ENCODE measurements at places on chromosomes 6 and 20. TPM values are rescaled to one million over a fixed set of nuclear protein-coding genes. Genes with fewer than 3 reads are reported as not detected.

DNA sequence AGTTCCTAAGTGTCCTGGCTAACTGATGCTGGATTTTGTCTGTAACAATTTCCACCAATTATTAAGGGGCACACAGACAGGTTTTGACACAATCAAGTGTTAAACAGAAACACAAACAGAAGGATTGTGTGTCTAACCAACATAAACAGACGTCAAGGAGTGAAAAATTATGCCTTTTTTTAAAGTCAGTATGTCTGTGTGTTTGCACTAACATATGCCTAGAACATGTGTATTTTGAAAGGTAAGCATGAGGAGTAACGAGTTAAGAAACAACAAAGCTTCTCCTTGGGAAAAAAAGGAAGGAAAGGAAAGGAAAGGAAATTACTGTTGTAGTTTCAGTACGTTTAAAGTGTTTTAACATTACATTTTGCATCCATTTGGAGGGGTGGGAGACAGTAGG is 466.3 kb upstream of the ID4 start:
- H3K4me1 ChIP-seq, result no peaks in the 10 kb centered on the region
- no peak overlapping the region for H3K27ac ChIP-seq
- H3K4me3 ChIP-seq, result no peak overlapping the region
- no peaks in the 10 kb centered on the region for H3K27me3 ChIP-seq

DNA sequence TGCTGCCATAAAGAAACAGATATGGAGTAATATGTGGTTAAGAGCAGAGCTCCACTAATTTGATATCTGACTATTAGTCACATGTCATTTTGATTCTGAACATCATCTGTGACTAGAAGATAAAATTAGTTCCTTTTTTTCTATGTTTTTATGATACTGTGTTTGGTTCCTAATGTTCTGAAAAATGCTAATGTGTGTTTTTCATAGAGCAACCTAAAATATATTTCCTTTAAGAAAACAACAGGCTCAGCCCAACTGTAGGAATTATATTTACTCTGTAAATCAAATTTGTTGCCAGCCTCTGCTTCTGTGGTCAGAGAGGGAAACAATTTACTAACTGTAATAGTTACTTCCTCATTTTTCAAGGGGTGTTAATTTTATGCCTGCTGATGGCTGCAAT is 33.3 kb upstream of the TXLNB start:
- H3K4me3 ChIP-seq, result no peak overlapping the region
- H3K27me3 ChIP-seq, result no peaks in the 10 kb centered on the region
- no peak overlapping the region for H3K27ac ChIP-seq
- H3K36me3 ChIP-seq, result no peaks in the 10 kb centered on the region

DNA sequence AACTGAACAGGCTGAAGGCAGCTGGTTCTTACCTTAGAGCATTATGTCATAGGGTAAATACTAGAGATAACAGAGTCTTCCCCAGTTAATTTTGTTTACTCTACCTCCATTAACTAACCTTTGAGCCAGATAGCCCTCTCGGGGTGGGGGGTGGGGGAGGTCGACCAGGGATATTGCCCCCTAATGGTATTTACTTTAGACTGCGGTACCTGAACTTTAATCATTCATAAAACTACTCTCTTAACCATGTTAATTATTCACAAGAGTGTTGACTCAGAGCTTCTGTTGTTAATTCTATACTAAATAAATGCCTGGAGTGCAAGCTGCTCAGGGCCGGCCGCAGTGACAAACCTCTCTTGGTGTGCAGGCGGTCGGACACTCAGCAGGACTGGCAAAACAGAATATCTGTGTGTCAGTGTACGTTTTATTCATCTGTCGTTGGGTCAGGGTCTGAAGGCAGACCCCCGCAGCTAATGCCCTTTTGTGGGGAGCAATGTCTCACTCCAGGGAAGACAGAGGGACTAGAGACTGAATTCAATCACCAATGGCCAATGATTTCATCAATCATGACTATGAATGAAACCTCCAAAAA is 152.4 kb upstream of the COL21A1 start:
- no peak overlapping the region for H3K4me3 ChIP-seq
- no peak for DNase-seq
- no peaks in the 10 kb centered on the region for H3K36me3 ChIP-seq
- no peaks in the 10 kb centered on the region for H3K27me3 ChIP-seq
- peaks cover 15% of the 10 kb centered on the region for H3K4me1 ChIP-seq

GRCh38 chr20:6126846-6127245 is 4.0 kb upstream of the FERMT1 start:
- no peaks in the 10 kb centered on the region for H3K36me3 ChIP-seq
- no peak overlapping the region for H3K4me3 ChIP-seq
- no peak for DNase-seq

GRCh38 chr20:1623501-1624205 is 3.8 kb upstream of the SIRPB1 start:
- no peaks in the 10 kb centered on the region for H3K27me3 ChIP-seq
- no peak overlapping the region for H3K27ac ChIP-seq
- DNase-seq, result no peak
- no peaks in the 10 kb centered on the region for H3K36me3 ChIP-seq
- H3K4me3 ChIP-seq, result no peak overlapping the region

Gene SEC23B
- total RNA-seq, result 49.2 TPM

- no peak overlapping the region for H3K4me3 ChIP-seq
- no peak overlapping the region for H3K27ac ChIP-seq
- H3K4me1 ChIP-seq, result no peaks in the 10 kb centered on the region
- no peaks in the 10 kb centered on the region for H3K36me3 ChIP-seq
- H3K27me3 ChIP-seq, result no peaks in the 10 kb centered on the region
Observed at GRCh38 chr20:47461120-47461685, 40.5 kb upstream of the NCOA3 start.

Gene HDGFL1
- not detected for total RNA-seq

DNA sequence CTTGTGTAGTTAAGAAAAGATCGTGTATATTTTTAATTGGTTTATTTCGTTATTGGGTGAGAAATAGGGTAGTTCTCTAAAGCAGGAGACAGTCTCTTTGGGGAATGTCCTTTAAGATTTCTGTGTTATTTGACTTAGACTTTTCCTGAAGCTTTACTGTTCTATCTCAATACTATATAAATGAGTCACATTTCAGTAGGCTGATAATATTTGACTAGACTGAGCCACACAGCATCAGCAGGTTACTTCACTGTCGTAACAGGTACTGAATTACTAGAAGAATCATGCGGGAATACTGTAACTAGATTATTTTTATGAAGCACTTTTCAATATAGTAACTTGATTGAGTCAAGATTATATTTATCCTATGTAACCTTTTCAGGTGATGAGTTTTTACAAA is 1.4 kb downstream of the SMAP1 start:
- peak overlapping the region; percentile 88 for H3K27ac ChIP-seq
- H3K27me3 ChIP-seq, result no peaks in the 10 kb centered on the region
- no peaks in the 10 kb centered on the region for H3K4me1 ChIP-seq
- H3K36me3 ChIP-seq, result no peaks in the 10 kb centered on the region
- DNase-seq, result no peak
